ENCODE measurements at places on chromosomes 4 and X.

DNA sequence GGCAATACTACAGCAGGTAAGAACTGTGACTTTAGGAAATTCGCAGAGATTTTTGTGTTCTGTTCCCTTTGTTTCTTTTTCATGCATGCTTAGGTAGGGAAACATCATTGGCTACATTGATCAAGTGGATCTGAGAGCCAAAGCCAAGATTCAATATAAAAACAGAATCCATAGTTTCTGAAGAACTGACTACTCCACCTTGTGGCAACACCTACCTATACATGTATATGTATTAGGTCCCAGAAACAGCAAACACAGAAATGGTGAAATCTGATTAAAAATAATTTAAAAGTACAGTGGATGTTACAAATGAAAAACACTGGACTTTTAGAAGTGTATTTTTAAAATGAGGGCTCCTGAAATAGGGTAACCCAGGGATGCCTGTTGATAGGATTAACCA lies 322.6 kb upstream of the MAOA start:
- no peak for DNase-seq

DNA sequence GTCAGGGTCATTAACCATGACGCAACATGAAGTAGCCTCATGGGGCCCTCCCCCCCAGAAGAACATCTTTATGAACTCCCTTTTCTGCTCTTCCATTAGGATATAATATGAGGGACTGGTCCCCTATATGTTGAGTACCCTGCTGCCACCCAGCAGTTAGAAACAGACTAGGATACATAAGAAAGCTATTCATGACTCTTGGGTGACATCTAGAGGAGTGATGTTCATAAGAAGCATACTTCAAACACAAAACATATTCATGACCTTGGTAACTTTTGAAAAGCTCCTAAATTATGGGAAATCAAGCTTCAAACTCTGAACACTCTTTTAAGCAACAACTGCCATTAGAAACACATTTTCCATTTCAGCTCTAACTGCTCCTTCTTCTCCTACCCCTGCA lies 155.2 kb upstream of the SPIN4 start:
- DNase-seq = no peak

- DNase-seq = no peak
Observed at GRCh38 chr4:108001540-108002135, 11.9 kb downstream of the HADH start.

DNA sequence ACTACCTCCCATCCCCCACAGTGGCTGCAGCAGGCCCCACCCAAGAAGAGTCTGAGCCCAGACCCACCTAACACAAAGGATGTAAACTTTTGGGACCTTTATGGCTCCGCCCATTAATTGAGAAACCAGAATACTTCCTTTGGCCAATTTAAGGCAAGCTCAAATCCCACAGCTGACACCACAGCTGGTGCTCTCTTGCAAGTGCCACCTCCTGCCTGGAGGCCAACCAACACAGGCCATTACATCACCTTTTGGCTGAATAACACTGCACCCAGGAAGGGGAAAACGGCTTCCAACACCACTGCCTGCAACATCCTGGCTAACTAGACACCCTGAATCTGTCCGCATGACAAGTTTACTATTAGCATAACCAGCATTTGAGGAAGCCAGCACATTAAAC lies 248.8 kb downstream of the PRDM5 start:
- no peak for DNase-seq

DNA sequence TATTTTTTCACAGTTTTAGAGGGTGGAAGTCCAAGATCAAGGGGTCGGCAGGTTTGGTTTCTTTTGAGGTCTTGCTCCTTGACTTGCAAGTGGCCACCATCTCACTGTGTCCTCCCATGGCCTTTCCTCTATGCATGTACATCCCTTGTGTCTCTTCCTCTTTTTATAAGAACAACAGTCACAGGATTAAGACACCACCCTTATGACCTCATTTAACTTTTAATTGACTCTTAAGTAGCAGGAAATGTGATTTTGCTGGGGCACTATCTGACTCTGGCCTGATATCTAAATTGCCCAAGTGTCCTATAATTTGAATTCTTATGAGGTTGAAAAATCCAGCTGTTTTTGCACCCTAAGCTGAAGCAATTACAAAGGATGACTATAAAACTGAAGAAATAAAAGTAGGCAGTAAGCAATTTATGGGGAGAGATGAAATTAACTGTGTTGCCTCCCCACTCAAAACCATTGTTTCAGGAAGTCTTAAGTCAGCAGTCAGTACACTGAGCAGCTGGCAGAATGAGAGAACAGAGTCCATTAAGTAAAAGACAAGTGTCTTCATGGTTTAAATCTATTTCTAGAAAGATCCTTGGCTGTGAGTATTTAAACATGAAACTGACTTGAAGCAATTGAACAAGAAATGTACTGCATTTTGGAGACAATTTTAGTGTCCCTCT lies 601.3 kb downstream of the SPRY1 start:
- no peak for DNase-seq

DNA sequence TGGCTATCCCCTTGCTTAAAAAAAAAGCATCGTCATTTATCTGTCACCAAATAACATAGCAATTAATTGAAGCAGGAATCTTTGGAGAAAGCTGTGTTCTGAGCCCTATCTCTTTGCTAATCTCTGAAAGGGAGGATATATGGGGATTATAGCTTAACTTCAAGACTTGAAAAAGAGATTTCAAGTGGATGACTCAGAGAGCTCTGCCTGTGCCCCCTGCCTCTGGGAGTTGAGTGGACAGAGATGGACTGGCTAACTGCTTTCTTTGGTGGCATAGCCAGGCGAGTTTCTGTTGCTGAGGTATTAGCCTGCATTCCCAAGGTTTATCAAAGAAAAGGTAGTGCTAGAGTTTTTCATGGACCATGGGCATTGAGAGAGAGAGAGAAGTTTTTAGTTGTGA lies 91.6 kb downstream of the DDIT4L start:
- DNase-seq = no peak

GRCh38 chr4:1201851-1202525 lies 29.6 kb upstream of the SPON2 start:
- peak; percentile 43 for DNase-seq

DNA sequence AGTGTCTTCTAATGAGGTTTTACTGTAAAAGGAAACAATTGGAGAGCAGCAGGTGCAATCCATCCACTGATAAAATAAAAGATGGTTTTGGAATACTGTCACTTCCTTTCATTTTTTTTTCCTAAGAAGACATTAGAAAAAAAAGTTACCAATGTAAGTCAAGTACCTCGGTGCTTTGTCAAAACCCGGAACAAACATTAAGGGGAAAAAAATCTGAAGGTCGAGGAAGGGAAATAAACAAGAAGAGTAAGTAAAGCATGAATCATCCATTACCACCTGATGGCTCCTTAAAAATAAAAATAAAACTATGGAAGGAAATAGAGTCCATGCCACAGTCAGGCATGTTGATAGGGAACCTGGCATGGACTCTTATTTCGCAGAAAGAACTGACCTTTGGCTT lies 15.3 kb upstream of the XPNPEP2 start:
- no peak for DNase-seq

GRCh38 chr4:155085843-155086530 lies 122.4 kb upstream of the NPY2R start:
- DNase-seq = no peak

DNA sequence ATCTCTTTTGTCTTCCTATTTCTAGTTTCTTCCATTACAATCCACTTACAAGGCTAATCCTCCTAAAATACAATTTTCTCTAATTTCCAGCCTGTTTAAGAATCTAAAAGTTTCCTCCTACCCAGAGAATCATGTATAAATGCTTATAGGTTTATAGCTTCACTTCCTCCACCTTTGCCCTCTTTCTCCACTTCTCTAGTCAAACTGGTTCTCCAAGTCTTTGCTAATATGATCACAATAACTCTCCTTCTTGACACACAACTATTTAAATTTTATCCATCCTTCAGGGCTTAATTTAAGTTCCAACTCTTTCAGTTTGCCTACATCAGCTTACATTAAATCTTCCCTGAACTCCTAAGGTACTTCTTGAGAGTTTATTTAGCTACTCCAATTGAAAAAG lies 69.2 kb downstream of the RPS6KA6 start:
- no peak for DNase-seq

- no peak for DNase-seq
Observed at GRCh38 chr4:40427128-40427527, 92.0 kb downstream of the CHRNA9 start.

DNA sequence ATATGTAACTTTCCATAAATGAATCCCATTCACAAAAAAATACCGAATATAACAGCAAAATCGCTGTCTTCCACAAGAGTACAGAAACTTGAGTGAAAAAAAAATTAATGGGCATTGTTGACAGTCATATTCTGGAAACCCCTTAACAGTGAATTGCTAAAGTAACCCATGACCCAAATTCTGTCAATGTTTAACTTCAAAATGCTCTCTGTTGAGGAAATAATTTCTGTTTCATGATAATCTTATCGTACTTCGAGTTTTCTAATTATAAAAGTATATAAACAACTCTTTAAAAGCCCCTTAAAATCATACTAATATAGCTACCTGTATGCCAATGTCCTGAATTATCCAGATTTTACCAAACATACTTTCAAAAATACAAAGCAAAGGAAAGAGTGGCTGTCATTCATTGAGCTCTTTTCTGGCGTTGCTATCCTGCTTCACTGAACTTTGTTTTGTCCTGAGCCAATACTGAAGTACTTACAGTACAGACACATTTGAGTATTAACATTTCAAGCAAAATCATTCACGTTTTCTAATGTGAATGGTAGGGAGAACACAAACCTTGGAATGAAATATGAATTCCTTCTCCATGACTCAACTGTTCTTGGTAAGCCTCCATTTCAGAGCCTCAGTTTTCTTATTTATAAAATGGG lies 2.4 kb downstream of the XAGE3 start:
- no peak for DNase-seq

GRCh38 chr4:77040270-77040669 lies 35.5 kb downstream of the CCNI start:
- no peak for DNase-seq

GRCh38 chr4:5144384-5144783 lies 93.1 kb downstream of the STK32B start:
- no peak for DNase-seq

GRCh38 chrX:118353081-118353850 lies 7.4 kb downstream of the WDR44 start:
- no peak for DNase-seq

GRCh38 chr4:188196134-188196735 lies 57.0 kb downstream of the TRIML1 start:
- DNase-seq = no peak

GRCh38 chrX:95860127-95860526 lies 824.5 kb upstream of the DIAPH2 start:
- DNase-seq = no peak

- no peak for DNase-seq
Observed at GRCh38 chr4:176090115-176090514, 24.5 kb downstream of the WDR17 start.

Measured in type B pancreatic cell (in vitro differentiated cells).